Common myeloid progenitor, CD34-positive (primary cell): ENCODE measurements at places on chromosomes 7 and 10.

DNA sequence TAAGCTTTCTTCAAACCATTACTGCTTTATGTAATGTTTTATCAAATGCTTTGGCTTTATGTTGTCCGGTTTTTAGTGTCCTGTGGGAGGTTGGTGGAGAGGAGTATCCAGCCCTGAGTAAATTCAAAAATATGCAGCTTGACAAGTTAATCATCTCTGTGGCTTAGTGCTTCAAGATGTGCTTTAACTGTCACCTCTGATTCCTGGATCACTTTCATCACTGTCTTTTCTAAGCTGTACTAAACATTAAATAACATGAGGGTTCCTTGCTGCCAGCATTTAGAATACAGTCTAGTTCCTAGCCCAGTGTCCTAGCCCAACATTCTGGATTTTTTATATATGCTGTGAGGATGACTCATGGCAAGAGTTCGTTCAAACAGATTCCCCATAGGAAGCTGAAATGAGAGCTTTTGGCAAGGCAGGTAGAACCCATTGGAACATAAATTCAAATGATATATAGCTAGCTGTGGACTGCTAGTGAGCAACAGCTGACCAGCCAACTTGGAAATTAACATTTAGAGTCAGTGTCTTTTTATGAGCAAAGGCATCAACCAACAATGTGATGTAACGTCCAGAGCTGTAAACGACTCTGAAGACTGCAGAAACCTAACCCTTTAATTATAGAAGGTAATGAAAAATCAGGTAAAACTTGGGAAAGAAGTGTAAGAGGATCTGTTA, 80.6 kb upstream of the OIT3 start:
- no peak for DNase-seq

DNA sequence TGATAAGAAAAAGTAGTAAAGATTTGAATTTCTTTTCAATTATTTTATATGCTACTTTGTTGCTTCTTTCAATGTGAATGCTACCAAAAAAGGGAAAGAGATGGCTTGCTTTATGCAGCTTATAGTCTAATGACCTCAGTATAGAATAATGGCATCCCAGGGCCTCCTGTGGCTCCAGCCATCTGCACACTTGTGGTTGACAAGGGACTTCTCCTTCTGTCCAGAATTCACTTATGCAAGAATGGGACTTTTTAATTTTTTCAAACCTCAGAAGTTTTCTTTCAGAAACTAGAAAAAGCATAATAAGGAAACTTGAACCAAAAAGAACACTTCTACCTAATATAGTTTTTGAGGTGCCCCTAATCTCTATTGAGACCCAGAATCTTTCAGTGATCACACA, 310.9 kb downstream of the CTNNA3 start:
- DNase-seq, result no peak

- DNase-seq, result no peak
Observed at GRCh38 chr10:107915215-107915610, 750.7 kb upstream of the SORCS1 start.

- DNase-seq, result no peak
Observed at GRCh38 chr7:6166443-6166891, 106.0 kb downstream of the CYTH3 start.

DNA sequence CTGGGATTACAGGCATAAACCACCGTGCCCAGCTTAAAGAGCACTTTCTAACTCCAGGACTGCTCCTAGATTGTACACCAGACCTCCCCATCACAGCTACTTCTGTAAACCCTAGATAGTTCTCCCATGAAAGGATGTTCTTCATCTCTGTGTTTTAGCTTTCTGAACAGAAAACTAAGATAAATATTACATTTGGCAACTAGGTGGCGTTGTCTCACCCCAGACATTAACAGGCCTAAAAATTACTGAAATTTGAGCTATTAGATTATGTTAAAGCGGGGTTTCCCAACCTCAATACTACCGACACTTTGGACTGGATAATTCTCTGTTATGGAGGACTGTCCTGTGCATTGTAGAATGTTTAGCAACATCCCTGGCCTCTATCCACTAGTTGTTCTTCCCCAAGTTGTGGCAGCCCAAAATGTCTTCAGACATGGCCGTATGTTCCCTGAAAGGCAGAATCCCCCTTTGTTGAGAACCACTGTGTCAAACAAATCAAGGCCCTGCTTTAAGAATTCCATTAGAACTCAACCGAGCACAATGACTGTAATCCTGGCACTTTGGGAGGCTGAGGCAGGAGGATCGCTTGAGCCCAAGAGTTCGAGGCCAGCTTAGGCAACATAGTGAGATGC, 19.1 kb downstream of the ATOH7 start:
- peak; percentile 30 for DNase-seq
